Natural killer cell (primary cell): ENCODE measurements at places on chromosomes 6 and 20. TPM values are rescaled to one million over a fixed set of nuclear protein-coding genes. Genes with fewer than 3 reads are reported as not detected.

PRICKLE4 gene
- not detected for total RNA-seq

COMMD7 gene
- 56.7 TPM for total RNA-seq

MCHR2 gene
- total RNA-seq: not detected

COL9A3 gene
- not detected for total RNA-seq
